ENCODE measurements at places on chromosomes 3 and 15.
A peak's percentile ranks its signal among the peaks of the same experiment; 100 is the strongest.

DNA sequence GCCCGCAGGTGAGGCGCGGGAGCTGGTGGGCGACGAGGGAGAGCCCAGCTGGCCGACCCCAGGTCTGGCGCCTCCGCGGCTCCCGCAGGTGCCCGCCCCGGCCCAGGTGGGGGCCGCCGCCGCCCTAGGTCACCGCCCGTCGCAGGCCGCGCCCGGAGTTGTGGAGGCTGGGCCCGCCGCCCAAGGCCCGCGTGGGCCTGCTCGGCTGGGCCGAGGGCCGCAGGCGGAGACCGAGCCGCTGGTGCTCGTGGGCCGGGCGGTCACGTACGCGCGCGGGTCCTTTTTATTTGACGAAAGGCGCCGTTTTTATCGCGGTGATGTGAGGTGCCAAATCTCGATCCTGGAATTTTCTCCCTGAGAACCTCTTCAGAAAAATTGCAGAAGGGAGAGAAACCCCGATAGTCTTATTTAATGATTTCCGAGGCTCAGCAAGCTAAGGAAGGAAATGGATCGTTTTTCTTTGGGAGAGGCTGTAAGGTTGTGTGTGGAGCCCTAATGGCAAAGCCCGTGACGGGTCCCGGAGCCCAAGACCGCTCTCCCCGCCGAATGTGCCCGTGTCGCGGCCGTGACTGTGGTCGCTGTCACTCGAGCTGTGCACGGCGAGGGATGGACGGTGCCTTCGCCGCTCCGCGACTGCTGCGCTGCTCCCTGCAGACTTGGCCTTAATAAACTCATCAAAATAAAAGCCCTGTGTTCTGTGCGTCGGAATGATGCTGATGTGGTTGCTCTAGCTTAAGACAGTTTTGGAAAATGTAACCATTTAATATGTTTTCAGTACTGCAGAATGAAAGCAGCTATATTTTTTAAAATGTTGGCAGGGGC is 612 bp downstream of the APPL1 start:
- DNase-seq, result peak; percentile 73

GRCh38 chr3:50807266-50807665 is 132.5 kb downstream of the DOCK3 start:
- DNase-seq, result no peak

DNA sequence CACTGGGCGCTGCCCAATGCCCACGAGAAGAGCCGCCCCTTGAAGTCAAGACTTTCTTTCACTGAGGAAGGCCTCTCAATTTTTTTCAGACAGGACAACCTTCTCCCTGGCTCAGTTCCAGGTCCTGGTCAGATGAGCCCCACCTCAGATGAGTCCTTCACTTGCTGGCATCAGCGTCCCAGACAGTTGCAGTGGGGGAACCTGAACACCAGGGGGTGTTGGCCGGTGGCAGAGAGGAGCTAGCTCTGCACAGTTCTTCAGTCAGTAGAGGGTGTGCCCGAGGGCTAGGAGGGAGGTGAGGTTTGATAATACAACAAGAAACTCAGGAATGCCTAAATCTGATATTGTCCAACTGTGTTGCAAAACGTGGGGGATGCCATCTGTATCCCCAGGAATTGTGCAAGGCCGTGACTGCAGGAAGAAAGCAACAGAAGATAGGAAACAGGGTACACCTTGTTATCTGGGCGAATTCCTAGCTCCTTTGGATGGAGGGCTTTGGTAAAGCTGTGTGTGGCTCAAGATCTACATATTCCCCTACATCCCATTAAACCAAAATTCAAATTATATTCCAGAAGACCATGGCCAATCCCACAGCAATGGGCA is 34.3 kb downstream of the CCR3 start:
- peak; percentile 59 for DNase-seq

DNA sequence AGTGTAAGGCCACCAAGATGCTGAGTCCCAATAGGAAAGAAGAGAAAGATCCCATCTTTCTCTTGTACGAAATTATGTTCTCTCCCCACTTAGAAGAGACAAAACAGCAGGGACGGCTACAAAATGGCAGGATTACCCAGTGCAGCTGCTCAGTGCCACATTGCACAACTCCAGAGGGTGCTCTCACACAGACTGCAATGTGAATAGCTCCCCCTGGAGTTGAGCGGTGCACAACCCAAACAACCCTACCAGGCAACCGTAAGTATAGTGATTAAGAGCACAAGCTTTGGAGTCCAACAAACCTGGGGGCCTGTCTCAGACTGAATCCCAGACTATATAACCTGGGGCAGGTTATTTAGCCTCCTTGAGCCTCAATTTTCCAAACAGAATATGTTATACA is 3.1 kb upstream of the BHLHE40 start:
- DNase-seq, result peak; percentile 67

GRCh38 chr3:105385819-105386508 is 19.3 kb downstream of the ALCAM start:
- no peak for DNase-seq

DNA sequence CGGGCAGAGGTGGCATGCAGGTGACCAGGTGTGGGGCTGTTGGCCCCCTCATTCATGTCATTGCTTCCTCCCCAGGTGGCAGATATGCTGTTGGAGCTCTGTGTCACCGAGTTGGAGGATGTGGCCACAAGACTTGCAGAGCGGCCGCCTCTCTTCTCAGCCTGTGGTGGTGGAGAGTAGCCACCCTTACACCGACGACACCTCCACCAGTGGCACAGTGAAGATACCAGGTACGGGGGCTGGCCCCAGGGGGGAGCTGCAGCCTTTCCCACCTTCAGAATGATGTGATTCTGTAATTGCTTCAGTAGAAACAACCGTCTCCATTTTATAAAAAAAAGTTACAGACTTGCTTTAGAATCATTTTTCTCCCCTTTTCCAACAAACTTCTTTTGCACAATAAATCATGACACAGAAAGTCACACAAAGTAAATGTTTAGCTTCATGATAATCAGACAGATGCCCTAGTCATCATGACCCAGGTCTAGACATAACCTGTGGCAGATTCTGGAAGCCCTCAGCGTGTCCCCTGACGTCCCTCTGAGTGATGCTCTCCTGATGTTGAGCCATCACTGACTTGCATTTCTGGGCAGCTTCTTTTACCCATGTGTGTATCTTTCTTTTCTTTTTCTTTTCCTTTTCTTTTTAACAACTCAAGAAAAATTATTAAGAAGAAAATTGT is 76.0 kb upstream of the FAN1 start:
- DNase-seq, result no peak

DNA sequence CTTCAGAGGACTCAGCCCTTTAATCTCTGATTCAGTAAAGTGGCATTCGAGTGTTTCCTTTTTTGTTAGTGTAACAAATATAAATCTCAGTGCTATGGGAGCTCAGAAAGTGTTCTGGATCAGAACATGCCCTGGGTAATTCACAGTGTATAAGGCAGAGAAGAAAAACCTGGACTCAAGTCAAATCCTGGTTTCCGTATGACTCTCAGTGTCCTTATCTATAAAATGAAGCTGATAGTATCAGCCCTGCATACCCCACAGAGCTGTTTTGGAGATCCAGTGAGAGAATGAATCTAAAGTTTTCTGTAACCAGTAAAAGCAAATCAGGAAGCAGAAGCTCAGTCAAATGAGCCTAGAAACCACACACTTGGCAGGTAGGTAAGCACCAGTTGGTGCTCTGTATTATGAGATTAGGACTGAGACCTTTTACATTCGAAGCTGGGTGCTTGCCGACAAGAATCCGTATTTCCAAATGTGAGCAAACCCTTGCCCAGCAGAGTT is 67.2 kb downstream of the IL1RAP start:
- no peak for DNase-seq

GRCh38 chr15:68096099-68096498 is 42.0 kb downstream of the PIAS1 start:
- DNase-seq, result no peak

DNA sequence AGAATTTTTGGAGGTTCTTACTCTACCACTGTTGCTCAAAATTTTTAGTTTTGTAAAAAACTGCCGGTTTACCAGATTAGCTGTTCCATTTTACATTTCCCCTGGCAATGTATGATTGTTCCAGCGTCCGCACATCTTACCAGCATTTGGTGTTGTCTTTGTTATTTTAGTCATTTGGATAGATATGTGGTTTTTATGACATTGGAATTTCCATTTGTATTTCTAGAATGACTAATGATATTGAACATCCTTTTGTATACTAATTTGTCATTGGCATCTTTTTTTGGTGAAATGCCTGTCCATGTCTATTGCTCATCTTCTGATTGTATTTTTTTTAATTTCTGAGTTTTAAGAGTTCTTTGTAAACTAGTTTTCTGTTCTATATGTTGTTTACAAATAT is 28.5 kb downstream of the LRRC28 start:
- no peak for DNase-seq

DNA sequence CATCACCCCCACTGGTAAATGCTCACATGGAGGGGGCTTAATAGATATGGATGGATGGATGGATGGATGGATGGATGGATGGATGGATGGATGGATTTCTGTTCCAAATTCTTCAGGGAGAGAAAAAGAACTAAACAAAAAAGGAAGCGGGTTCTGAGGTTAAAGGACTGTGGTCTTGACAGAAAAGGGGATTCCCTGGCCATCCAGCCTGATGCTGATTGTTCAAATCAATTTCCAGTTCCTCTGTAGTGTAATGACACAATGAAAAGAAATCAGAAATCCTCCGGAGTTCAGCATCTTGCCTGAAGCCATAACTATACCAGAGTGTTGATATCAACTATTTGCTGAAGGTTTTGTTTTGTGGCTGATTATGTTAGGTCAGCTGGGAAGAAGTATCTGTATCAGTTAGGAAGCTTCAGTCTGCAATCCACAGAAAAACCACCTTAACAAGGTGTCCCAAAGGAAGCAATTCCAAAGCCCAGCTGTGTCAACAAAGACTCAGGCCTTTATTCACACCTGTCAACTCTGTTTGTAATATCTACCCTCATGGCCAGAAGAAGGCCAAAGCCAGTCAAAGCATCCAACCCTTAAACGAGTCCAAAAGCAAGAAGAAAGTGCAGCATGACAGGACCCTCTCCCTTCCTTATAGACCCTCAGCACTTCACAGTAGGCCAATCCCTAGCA is 24.5 kb upstream of the RASA2 start:
- DNase-seq, result no peak

DNA sequence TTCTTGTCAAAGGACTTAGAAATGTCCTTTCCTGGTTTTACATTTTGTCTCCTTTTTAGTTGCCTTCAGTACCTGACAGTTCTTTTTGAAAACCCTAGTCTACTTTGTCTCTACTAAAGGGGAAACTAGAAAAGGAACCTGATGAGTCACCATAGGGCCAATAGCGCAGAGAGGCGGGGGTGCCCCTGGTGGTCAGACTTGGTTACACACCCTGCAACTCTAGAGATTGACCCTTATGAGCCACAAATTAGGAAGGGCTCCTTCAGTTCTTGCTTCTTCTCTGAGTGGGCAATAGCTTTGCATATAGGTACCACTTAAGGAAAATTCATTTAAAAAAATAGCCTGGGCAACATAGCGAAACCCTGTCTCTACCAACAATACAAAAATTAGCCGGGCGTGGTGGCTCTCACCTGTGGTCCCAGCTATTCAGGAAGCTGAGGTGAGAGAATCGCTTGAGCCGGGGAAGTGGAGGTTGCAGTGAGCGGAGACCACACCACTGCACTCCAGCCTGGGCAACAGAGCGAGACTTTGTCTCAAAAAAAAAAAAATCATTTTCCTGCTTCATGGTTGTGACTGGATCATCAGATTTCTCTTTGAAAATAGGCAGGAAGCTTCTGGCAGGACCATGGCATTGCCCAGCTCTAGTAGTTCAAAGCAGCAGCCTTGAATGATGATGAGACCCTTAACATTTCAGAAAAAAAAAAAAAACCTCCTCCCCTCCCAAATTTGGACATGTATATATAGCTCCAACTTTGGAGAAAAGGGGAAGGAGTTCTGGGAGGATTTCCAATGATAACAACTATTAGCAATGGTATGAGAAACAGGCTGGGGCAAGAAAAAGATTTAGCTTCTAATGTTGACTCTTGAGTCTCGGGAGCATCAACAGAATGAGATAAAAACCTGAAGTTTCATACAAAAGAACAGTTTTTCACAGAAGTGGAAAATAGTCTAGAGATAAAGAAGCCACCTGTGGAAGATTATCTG is 45.2 kb upstream of the RASA2 start:
- peak; percentile 81 for DNase-seq
